WERI-Rb-1 (cell line): ENCODE measurements at places on chromosomes 5 and 9.

DNA sequence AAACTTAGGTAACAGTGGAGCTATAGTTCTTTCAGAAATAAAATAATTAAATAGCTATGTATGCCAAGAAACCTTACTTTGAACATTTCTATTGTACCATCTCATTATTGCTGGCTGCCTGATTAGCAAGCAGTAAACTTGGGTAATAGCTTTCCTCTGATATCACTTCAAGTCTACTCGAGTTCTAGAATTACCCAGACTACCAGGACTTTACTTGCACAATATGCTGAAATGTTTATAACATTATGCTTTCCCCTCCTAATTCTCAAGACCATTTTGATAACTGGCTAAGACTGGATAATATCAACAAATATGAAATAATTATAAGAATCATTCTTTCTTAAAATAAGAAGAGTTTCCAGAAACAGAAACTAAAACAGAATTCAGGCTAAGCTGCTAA is 512.6 kb downstream of the RAB3C start:
- DNase-seq = no peak

DNA sequence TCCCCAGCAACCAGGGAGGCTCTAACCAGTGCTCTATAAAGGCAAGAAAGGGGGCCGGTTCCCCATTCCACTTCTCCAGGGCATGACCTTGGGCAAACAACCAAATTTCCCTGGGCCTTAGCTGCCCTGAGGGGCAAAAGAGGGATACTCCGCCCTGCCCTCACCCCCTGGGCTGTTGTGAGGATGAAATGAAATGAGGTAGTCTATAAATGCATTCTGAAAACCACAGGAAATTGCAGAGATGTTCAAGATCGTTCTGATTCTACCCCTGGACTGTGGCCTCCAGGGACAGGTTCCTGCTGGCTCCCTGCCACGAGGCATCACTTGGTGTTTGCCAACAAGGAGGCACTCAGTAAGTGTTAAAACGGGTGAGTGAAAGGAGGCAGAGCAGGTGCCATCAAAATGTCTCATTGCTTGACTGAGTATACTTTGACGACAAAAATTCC is 5.7 kb downstream of the RAPGEF1 start:
- DNase-seq = no peak

GRCh38 chr9:90789862-90790261 is 11.8 kb upstream of the SYK start:
- DNase-seq = peak; percentile 17

- DNase-seq = no peak
These were observed 4.6 kb downstream of the HOMER1 start for GRCh38 chr5:79509244-79509885.

DNA sequence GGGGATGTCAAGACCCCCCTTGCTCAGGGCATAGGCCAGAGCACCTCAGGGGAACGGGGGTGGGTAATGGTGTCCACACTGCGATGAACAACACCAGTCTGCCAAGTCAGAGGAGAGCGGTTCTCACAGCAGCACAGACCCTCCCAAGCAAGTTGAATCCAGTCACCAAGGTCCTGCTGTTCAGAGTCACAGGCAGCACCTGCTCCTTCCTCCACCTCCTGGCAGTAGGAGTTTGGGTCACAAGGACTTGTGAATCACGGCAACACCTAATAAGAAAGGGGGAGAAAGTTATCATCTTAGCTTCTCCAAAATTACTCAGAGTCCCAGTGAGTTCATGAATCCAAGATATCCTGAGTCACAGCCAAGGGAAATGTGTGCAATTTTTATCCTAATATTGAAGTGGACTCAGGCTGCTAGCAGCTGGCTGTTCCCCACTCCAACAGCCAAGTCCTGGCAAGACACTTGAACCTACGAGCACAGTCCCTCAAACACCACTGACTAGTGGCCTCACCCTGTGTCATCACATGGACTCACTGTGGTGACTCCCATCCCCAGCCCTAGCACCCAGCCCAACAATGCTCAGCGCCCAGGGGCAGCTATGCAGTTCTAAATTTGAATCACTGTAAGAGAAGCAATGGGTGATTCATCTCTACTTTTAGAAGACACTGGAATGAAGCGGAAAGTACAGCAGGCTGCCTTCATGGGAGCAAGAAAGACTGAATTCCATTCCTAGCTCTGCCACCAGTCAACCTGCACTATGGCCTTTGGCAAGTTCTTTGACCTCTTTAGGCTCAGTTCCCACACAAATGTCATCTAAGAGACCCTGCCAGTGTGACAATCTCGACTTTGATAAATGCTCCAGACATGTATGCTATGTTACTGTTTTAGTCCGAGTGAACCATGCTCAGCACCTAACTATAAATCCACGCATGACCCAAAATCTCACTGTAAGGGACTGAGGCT is 113.7 kb downstream of the KLHL3 start:
- no peak for DNase-seq

DNA sequence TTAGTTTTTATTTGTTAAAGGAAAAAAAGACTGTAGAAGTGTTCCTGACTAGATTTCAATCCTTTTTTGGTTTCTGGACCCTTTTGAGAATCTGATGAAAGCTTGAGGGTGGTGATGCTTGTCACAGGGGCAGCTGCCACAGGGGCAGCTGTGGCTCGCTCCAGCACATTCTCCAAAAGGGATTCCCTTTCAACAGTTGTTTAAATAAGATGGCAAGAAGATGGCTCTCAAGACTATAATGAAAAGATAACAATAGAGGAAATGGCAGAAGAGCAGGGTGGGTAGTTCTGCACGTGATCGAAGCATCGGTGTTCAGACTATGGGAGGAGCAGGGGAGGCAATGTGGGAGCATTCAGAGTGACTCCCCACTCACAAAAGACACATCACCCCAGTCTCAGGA is 46.5 kb upstream of the TNFAIP8 start:
- no peak for DNase-seq

GRCh38 chr9:35938474-35939356 is 19.2 kb downstream of the OR2S2 start:
- no peak for DNase-seq

- DNase-seq = no peak
These were observed 62.1 kb downstream of the BASP1 start for GRCh38 chr5:17279487-17279886.

GRCh38 chr5:16179936-16180788 is 571 bp upstream of the MARCHF11 start:
- peak; percentile 19 for DNase-seq

GRCh38 chr5:35502206-35502605 is 115.5 kb upstream of the SPEF2 start:
- no peak for DNase-seq

DNA sequence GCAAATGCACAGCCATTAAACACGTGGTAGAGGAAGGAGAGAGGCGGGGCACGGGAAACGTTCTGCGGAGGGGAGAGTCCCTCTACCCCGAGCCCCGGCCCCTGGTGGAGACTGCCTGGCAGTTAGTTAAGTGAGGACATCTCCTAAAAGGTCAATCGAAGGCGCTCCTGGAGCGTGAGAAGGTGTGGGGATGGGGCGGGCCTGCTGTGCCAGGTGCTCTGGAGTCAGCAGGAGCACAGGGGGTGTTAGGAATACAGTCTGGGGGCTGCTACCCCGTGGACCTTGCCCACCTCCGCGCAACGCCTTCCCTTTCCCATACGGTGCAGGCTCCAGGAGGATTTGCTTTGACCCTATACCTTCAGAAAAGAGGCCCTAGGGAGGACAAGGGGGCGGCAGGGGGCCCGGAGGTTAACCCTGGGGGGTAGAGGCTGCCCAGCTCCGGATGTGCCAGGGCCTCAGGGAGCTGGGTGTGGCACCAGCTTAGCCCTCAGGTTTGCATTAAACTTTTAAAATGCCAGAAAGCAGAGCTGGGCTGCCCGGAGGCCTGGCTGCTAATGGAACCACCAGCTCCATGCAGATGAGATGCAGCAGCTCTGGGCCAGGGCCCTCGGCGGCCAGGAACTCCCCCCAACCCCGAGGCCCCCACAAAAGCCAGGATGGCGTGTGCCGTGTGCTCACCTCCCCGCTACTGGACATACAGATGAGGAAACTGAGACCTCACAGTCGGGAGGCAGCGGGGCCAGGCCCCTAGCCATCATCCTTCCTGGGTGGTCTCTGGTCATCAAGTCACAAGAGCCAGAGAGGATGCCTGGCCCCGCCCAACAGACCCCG is 39.2 kb downstream of the NACC2 start:
- DNase-seq = no peak

GRCh38 chr5:131366428-131366827 is 102.6 kb downstream of the CDC42SE2 start:
- no peak for DNase-seq

GRCh38 chr5:77545285-77545684 is 53.2 kb upstream of the WDR41 start:
- no peak for DNase-seq

DNA sequence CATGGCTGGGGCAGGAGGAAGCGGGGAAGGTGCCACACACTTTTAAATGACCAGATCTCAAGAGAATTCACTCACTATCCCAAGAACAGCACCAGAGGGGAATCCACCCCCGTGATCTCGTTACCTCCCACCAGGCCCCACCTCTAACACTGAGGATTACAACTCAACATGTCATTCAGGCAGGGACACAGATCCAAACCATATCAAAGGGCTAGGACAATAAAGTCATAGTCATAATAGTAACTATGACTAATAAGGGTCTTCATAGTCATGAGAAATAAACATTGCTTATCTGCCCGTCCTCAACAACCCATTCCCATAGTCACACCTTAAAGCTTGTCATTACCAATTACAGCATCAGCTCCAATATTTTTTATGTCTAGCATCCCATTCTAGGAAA is 65.3 kb upstream of the SMC2 start:
- no peak for DNase-seq

DNA sequence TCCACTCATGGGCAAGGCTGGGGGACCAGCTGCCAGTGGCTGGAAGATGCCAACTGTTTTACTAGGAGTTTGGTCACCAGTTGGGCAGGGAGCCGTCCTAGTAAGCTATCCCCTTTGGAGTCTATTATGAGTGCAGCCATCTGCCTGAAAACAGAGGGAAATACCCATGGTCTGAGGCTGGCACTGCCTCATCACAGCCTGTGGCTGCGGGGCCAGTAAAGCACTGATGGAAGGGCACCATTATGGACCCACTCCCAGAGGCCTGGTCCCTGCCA is 187.2 kb upstream of the PANK3 start:
- DNase-seq = no peak

GRCh38 chr9:133824802-133825186 is 86.6 kb upstream of the SARDH start:
- DNase-seq = no peak

- DNase-seq = peak; percentile 30
These were observed 1728.3 kb upstream of the CDH9 start for GRCh38 chr5:28766565-28767158.

- no peak for DNase-seq
These were observed 32.9 kb downstream of the OCLN start for GRCh38 chr5:69525490-69525889.

- DNase-seq = no peak
These were observed 85.1 kb downstream of the FGF1 start for GRCh38 chr5:142600611-142601358.

- DNase-seq = no peak
These were observed 22.9 kb downstream of the LIFR start for GRCh38 chr5:38533286-38534155.

GRCh38 chr9:35696520-35697215 is 6.9 kb upstream of the TPM2 start:
- DNase-seq = peak; percentile 60

DNA sequence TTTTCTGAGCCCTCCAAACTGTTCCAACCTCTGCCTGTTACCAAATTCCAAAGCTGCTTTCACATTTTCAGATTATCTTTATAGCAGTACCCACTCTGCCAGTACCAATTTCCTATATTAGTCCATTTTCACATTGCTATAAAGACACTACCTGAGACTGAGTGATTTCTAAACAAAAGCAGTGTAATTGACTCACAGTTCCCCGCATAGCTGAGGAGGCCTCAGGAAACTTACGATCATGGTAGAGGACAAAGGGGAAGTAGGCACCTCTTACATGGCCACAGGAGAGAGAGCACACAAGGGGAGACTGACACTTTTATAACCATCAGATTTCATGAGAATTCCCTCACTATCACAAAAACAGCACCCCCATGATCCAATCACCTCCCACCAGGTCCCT is 105.0 kb downstream of the DTWD2 start:
- no peak for DNase-seq

- no peak for DNase-seq
These were observed 367.5 kb upstream of the PTGER4 start for GRCh38 chr5:40312205-40312604.

DNA sequence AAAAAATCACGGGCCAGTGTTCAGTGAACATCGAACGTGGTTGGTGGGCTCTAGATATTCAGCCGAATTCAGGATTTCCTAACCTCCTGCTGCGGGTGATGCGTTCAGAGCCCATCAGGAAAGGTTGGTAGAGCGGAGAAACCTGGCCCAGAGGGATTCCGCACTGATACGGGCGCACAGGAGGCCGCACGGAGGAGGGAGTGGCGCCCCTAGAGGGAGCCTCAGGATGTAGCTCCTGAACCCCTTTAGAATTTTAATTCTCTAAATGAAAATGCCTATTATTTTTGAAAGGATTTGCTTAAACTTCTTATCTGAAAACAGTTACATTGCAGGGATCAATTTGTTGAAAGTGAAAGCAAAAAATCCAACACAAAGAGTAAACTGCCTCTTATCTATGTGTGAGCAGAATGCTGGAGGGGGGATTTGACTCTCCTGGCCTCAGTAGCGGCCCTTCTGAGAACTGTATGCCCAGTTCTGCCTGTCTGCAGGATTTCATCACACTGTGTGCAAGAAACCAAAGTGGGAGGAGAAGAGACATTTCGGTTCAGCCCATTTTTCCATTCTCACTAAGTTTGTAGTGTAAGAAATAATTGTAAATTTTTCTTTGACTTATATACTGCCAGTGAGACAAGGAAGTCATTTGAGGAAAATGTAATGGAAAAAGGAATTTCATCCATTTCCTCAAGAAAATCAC is 75.9 kb downstream of the TENT4A start:
- no peak for DNase-seq
